Upper lobe of left lung (tissue), 6 donors: ENCODE measurements at places on chromosomes 5 and 9.
A peak's percentile ranks its signal among the peaks of the same experiment; 100 is the strongest.

- DNase-seq = no peak
Observed at GRCh38 chr9:71681708-71682272, 86.5 kb downstream of the CEMIP2 start.

DNA sequence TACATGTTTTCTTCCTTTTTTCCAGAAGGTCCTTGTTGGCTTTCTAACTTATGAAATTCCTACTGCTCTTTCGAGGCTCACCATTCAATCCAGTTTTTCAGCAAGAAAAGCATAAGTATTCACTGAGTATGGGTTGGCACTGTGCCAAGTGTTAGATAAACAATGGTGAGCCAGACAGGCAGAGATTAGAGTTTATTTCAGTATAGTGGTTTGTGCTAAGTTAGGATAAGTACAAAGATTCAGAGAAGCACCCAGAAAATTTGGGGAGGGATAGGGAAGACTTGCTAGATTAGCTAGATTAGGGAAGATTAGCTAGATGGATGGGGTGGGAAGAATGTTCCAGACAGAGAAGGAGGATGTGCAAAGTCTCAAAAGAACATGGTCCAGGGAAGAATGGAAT is 122.9 kb downstream of the OXCT1 start:
- no peak for DNase-seq

DNA sequence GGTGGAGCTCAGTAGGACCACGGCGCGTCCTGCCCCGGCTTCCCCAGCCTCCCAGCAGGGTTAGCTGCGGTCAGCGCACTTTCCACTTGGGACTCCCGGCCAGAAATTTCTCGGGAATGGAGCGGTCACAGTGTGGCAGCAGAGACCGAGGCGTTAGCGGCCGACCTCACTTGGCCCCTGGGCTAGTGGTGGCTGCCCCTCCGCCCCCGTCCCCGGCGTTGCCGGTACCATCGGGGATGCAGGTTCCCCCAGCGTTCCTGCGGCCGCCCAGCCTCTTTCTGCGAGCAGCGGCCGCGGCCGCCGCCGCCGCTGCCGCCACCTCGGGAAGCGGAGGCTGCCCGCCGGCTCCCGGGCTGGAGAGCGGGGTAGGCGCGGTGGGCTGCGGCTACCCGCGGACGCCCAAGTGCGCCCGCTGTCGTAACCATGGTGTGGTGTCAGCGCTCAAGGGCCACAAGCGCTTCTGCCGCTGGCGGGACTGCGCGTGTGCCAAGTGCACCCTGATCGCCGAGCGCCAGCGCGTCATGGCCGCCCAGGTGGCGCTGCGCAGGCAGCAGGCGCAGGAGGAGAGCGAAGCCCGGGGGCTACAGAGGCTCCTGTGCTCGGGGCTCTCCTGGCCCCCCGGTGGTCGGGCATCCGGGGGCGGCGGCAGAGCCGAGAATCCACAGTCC is 460 bp downstream of the DMRTA1 start:
- peak; percentile 92 for DNase-seq

GRCh38 chr9:23622396-23622795 is 203.6 kb downstream of the ELAVL2 start:
- DNase-seq = no peak

- DNase-seq = no peak
Observed at GRCh38 chr5:79512471-79513307, 1.2 kb downstream of the HOMER1 start.

- no peak for DNase-seq
Observed at GRCh38 chr5:61440596-61440995, 108.5 kb downstream of the ZSWIM6 start.

GRCh38 chr9:14989811-14990210 is 79.6 kb upstream of the FREM1 start:
- no peak for DNase-seq

DNA sequence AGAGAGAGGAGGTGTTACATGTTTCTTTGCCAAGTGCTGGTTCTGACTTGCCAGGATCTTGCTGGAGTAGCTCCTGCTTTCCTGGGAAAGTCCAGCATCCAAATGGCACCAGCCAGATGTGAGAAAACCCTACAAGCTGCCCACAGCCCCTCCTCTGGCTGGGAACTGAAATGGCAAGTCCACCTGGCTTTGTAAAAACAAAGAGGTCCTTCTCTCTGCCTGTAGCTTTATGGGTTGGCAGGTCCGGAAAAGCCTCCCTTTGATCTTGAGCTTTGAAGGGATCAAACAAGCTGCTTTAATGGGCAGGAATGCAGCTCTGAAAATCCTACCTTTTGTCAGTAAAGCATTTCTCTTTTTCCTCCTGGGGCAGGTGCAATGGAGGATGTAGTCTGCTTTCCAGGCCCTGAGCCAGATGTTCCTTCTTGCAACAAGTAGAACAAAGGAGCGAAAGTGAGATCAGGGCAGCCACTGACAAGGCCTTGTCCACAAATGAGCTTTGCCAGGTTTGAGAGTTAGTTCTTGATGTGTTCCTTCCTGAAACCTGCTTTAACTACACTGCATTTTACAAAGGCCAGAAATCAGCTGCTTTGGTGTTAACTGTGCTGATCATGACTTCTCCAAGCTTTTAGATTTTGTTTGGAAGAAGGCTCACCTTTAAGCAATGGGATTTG is 456.7 kb downstream of the ZNF608 start:
- DNase-seq = peak; percentile 22

DNA sequence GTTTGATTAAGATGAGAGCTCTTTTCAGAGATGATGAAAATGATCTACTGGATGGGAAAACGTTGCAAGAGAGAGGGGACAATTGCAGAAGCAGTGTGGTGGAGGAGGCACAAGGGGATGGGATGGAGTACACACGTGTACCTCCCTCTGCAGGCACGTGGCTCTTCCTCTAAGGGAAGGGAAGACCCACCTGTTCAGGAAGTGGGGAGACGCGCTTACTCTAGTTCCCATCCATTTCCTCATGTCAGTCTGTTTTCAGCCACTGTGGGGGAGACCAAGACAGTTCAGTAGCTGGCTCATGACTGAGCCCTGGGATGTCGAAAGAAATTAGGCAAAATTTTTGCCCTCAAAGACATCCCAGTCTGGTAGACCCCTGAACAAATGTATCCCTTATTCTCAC is 619.2 kb upstream of the CLINT1 start:
- DNase-seq = no peak

- DNase-seq = no peak
Observed at GRCh38 chr9:109919736-109920408, 139.9 kb downstream of the PALM2AKAP2 start.

- DNase-seq = no peak
Observed at GRCh38 chr9:110142253-110142652, 65.7 kb downstream of the C9orf152 start.

GRCh38 chr5:160169326-160169725 is 50.1 kb upstream of the PWWP2A start:
- DNase-seq = no peak

- no peak for DNase-seq
Observed at GRCh38 chr9:1718836-1719235, 296.3 kb upstream of the SMARCA2 start.

DNA sequence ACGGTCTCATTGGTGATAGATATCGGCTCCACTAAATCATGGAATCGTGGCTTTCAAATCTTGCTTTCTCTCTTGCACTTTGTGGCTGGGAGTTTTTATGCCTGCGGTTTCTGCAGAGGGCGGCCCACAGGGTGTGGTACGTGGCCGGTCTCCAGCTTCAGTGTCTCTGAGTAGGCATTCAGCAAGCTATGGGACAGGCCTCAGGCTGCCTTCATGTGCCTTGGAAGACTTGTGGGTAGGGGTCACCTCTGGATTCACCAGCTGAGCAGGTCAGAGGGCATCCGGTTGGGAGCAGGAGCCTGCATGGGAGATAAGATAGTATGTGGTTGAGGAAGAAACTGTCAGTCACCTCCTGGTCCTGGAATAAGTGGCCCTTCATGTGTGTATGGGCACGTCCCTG is 47.7 kb downstream of the AMBP start:
- DNase-seq = peak; percentile 17

- DNase-seq = no peak
Observed at GRCh38 chr5:133110709-133111108, 58.9 kb downstream of the HSPA4 start.
